A172 (cell line): ENCODE measurements at places on chromosomes 2 and 18. TPM values are rescaled to one million over a fixed set of nuclear protein-coding genes. Genes with fewer than 3 reads are reported as not detected.

The ALK gene
- total RNA-seq: 0.07 and 0.26 TPM in 2 replicates

The PAPOLG gene
- total RNA-seq: 17.0 and 19.2 TPM in 2 replicates

The ADD2 gene
- 47.5 and 50.5 TPM in 2 replicates for total RNA-seq

The KCNG2 gene
- not detected in 2 replicates for total RNA-seq

The PSD4 gene
- total RNA-seq: 10.0 and 10.2 TPM in 2 replicates

The GAREM1 gene
- total RNA-seq: not detected in 2 replicates

The CREG2 gene
- 0.62 and 0.69 TPM in 2 replicates for total RNA-seq

The THSD7B gene
- 0.02 TPM in 1 of 2 replicates, not detected in the other for total RNA-seq

- peak; percentile 69 for DNase-seq
These were observed 22.8 kb downstream of the PRKCE start for GRCh38 chr2:45674035-45674816.

- DNase-seq: no peak
These were observed 85.3 kb downstream of the TRAPPC8 start for GRCh38 chr18:31857526-31858106.

DNA sequence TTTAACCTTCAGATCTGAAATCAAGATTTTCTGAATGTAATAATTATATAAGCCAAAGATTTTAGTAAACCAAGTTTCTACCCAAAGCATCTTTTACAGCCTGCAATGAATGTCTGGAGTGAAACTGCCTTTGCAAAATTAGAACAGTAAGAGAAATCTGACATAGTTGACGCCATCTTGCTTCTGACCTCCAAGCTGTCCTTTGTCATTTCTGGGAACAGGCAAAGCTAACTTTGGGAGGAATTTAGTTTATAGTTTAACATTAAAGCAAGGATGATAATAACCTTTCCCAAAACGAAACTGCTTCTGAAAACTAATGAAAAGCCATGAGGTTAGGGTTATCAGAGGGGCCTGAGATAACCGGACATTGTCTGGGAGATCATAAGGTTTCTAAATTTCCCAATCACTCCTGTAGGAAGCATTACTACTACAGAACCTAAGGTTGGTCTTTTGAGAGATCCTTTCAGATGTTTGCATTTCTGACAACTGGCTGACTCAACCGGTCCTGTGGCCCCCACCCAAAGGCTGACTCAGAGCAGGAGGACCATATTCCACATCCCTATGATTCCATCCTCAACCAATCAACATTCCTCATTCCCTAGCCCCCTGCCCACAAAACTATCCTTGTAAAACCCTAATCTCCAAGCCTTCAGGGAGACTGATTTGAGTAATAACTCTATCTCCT, 124.5 kb downstream of the TMEM131 start:
- DNase-seq: peak; percentile 83

DNA sequence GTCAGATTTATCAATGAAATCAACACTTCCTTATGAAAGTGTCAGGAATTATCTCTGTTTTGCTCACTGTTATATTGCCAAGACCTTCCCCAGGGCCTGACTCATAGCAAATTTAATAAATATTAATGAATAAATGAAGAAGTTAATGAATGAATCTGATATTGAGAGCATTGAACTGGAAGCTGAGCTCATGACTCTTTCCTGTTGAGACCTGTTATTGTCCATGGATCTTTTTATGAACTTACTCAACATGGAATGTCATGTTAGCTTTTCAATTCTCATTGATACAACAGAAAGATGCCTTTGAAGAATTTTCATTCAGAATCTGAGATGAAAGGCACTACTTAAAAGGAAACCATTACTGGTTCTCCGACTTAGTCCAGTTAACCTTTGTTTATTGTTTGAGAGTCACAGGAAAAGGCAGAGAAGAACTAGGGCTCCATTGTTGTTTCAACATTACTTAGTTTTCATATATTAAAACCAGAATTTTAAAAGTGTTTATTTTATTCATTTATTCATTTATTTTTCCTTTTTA, 90.4 kb upstream of the UNC80 start:
- no peak for DNase-seq

DNA sequence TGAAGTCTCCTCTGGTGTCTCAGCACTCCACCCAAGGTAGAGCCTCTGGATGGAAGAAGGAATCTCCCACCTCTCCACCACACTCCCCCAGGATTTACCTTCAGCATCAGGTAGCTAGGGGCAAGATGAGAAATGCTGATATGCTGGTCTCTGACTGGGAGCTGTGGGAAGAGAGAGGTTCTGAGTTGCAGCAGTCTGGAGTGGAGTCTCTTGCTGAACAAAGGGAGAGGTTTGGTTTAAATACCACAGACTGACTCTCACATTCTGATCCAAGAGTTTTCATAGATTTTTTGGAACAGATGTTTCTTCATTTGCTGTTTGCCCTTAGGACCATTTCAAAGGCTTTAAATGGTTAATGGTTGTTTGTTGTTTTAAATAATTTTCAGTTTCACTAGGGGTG, 1.1 kb upstream of the CFLAR start:
- DNase-seq: no peak

- DNase-seq: no peak
These were observed 8.3 kb downstream of the DTYMK start for GRCh38 chr2:241678307-241678706.

- DNase-seq: peak; percentile 76
These were observed 90.1 kb downstream of the NFATC1 start for GRCh38 chr18:79485788-79486355.

DNA sequence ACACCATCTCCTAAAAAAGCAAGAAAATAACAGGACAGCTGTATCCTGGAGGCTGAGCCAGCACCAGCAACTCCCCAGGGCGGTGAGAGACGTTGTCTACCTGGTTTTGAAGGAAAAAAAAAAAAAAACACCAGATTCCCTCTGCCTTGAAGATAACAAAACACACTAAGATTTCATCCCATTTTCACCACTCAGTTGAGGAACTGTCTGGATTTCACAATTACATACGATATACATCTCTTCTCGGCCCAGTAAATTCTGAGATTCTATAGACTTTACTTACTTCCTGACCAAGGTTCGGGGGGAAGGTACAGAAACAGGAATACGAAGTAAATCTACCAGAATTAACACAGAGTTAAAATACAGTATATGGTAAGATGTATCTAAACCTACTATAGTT, 8.5 kb downstream of the ZNF516 start:
- DNase-seq: no peak

GRCh38 chr18:48909721-48910120, 41.0 kb downstream of the SMAD7 start:
- DNase-seq: no peak

DNA sequence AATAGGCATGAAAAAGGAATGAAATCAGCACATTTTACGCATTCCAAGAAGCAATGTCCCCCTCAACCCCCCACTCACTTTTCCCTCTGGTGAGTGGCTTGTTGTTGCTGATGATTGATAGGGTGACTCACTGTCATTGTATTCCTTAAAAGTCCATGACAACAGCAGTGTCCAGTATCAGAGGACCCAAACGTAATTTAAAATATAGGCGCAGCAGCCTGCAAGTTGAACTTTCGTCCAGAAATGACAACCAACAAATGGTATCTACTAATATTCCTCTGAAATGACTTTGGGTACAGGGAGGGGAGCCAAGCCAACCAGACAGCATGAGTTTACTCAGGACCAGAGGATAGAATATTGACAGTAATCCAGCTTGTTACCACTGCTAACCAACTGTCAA, 182.9 kb upstream of the SIX3 start:
- DNase-seq: no peak

DNA sequence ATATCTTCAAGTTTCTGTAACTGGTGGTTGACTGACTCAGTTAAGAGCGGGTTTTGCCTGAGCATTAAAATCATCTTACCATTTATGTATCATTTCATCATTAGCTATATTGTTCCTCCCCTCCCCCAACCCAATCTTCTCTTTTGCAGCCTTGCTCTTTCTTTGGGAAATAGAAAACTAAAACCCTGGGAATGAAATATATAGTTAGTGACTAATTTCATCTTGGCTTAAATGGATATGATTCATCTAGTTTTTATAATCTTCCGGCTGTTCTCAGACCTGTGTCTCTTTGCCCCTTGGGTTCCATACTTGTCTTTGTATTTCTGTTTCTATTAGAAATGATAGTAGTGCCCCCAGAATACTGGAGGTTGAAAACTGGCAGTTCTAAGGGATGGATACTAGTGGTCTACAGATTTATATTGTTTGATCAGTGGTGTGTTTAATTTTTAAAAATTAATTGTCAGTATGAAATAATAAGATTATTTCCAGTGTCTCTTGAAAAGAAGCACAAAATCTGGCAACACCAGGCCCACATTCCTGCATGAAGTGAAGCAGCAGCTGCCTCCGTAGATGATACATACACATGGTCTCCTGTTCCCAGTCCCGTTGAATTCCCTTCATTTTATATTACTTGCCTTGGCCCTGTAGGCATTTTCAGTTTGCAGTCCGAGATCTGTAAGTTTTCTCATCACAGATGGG, 44.5 kb downstream of the PHLPP1 start:
- DNase-seq: peak; percentile 12

- no peak for DNase-seq
These were observed 42.2 kb upstream of the TPO start for GRCh38 chr2:1371082-1371481.

DNA sequence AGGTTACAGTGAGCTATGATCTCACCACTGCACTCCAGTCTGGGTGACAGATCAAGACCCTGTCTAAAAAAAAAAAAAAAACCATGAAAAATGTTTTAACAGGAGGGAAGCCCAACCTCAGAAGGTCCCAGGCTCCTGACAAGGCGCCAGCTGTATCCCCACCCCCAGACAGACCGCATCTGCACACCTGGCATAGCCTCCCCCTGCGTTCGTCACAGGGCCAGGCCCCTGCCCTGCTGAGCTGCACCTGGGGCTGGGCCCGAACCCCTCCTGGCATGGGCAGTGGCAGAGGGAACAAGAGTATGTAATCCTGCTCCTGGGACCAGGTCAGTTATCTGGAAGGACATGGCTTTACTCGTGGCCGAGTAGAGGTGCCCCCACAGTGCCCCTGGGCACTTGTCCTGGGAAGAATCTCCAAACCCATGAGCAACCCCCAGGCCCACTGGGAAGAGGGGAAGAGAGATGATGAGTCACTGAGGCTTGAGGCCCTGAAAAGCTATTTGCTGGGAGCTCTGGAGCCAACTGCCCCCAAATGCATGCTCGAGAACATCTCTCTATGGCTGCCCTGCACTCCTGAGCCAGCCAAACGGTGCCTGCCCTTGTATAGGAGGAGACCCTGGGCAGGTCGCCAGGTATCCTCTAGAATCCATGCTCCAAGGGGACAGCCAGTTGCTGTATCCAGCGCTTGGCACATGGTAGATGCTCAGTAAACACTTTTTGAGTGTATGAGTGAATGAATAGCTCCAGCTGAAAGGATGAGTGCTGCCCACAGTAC, 265.5 kb downstream of the ATAD2B start:
- DNase-seq: no peak

DNA sequence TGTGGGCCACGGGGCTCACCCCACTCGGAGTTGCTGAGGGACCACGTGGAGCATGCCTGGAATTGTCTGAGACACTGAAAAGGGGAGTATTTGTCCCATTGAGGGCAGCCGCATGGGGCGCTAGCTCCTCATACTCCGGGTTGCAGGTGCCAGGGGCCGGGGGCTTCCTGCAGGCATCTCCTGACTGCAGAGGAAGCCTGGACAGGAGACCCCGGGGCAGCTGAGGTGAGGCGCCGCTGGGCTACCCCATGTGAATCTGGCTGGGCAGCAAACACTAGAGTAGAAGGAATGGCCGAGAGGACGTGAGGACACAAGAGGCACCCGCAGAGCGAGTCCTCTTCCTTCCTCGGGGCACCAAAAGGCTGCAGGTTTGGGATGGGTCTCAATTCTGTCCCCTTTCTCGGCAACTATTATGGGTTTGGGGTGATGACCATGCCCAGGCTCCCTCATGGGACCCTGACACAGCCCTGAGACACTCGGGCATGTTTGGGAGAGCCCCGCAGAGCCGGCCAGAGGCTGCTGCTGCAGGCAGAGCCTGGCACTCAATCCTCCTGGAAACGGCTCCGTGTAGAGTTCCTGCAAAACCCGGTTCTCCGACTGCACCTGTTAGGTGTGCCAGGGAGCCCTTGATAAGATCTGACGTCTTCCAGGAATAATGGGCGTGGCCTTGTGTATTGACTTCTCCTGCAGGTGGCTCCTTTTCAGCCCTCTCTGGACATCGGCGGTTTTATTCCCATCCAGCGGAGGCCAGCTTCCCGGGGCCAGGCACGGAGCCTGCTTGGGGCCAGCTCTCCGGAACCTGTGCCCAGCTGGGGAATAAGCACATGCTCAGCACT, 77.0 kb downstream of the CTIF start:
- DNase-seq: no peak

DNA sequence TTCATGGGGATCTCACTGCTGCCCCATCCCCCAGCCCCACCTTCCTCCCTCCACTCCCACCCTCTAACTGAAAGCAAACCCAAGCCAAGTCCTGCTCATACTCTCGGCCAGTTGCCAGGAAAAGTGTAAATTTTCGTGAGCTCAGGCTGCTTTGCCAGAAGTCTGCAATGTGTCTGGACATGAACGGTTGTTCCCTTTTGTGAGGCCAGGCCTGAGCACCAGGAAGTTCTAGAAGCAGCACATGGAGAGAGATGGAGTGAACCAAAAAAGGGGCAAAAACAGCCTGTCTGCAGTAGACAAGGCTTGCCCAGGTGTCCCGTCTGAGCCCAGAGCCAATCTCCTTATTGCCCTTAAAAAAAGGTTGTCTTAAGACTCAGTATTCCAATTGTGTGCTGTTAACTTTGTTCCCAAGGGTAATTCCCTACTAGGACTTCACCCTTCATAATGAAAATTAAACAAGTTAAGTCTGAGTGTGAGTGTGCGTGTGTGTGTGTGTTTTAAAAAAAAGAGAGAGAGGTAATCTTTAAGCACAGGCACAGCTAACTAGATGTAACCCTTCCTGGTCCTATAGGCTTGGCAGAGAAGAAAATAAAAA, 247.1 kb downstream of the BCL11A start:
- no peak for DNase-seq

GRCh38 chr2:238423561-238424312, 3.0 kb upstream of the ASB1 start:
- peak; percentile 68 for DNase-seq

DNA sequence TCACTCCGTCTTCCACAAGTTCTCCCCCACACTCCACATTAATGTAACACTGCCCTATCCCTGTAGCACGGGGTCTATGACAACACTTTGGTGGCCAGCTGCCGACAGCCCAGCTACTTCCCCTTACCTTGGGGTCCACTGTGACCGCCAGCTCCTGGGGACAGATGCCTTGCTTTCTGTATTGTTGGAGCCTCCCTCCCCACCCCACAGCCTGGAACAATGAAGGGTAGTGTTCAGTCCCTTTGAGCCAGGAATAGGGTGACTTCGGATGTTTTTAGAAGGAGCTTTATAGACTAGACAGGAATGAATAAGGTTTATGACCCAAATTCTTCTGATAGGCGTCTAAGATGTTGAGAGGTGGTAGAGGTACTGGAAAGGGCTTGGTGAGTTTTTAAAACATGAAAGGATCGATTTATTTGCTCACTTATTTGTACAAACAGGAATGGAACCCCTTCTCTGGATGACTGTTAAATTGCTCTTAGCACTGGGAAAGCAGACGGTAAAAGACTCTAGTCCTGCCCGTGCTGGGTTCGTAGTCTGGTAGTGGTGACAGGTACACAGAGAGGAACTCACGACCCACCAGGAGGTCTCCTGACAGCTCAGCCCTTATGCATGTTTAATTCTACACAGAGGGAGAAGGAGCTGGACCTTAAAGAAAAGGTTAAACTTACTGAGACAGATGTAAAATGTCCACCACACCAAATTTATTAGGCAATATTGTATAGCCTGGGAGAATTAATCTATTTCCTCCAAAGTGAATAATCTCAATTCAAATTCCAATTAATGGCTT, 90.9 kb downstream of the MYCN start:
- no peak for DNase-seq
